ENCODE measurements at places on chromosomes 6 and 20.

DNA sequence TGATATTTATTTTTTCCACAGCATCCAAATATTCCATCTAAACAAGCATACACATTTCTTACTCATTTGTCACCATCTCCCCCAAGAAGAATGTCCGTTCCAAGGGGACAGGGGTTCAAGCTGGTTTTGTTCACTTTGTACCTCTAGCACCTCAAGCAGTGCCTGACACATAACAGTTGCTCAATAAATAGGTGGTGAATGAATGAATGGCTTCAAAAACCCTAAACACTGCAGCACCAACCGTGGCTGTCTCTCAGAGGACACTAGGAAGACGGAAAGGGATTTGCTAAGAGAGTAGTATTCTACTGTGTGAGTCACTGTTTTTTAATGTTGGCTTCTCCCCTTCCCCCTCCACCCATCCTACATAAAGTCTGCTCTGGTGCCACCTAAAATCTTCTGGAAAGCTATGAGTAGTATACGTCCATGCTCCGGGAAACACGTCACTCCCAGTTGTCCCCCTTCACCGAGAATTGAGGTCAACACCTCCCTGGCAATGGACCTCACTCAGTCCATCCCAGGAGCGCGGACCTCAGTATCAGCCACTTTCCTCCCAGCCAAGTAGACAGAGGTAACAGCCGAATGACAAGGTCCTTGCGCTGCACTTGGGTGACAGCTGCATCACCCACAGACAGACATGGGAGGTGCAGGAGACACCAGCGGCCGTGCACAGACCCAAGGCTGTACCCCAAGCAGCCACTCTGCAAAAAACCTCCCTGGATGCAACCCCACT, 107.4 kb downstream of the PREX1 start:
- no peak for DNase-seq

DNA sequence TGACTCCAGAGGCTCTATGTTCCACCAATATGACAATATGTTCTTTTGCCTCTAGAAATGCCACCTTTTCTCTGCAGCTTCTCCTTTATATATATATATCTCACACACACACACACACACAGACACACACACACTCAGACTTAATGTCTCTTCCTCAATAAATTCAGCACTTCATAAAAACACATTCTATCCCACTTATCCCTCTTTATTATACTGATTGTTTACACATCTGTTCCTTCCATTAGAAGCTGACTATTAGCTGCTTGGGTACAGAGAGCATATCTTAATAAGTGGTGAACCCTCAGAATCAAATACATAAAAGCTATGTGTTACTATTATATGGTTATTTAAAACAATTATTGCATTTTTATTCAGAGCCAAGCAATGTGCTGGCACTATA, 23.3 kb downstream of the NRSN1 start:
- no peak for DNase-seq

GRCh38 chr6:134821928-134822864, 127.7 kb downstream of the ALDH8A1 start:
- DNase-seq = no peak

- DNase-seq = no peak
Measured at GRCh38 chr6:99282479-99283062, 66.9 kb downstream of the FAXC start.

- DNase-seq = no peak
Measured at GRCh38 chr20:36352843-36353553, 46.9 kb downstream of the DLGAP4 start.

DNA sequence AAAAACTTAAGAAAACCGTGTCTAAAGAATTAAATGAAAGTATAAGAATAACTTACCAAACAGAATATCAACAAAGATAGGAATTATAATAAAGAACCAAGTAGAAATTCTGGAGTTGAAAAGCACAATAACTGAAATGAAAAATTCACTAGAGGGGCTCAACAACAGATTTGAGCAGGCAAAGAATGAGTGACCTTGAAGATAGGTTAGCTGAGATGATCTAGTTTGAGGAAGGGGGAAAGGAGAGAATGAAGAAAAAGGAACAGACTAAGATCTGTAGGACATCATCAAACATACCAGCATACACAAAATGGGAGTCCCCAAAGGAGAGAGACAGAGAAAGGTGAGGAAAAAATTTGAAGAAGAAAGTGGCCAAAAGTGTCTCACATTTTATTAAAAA, 37.7 kb upstream of the TULP1 start:
- DNase-seq = no peak

GRCh38 chr6:131419702-131420101, 153.3 kb upstream of the ARG1 start:
- DNase-seq = no peak

DNA sequence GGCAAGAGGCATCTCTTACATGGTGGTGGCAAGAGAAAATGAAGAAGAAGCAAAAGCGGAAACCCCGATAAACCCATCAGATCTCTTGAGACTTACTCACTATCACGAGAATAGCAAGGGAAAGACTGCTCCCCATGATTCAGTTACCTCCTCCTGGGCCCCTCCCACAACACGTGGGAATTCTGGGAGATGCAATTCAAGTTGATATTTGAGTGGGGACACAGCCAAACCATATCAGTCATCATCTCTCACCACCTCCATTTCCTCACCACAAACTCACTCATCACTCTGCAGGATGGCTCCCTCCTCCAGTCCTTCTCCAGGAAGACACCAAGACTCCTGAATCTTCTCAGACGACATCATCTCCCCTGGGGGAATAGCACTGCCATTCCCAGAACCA, 25.8 kb upstream of the SLC16A10 start:
- no peak for DNase-seq

- no peak for DNase-seq
Measured at GRCh38 chr20:39067526-39068216, 105.5 kb downstream of the DHX35 start.

GRCh38 chr6:158284007-158284875, 28.0 kb upstream of the TULP4 start:
- DNase-seq = peak; percentile 18

GRCh38 chr6:73506246-73506645, 14.6 kb downstream of the EEF1A1 start:
- DNase-seq = no peak

DNA sequence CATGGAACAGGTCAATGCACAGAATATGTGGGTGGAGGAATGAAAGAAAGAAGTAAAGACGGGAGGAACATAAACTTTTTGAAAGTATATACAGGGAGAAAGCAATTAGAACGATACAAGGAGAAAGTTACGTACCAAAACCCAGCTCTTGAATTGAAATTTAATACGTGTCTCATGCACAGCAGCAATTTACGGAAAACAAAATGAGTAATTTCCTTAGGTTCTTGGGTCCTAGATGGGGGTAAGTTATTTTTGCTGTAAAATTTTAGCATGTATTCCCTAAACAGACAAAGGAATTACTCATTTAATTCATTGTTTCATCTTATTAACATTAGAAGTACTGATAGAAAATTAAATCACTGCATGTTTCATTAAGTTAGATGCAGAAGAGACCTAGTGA, 75.8 kb downstream of the PDE10A start:
- DNase-seq = no peak

- DNase-seq = no peak
Measured at GRCh38 chr20:51458751-51459439, 83.6 kb downstream of the NFATC2 start.

- DNase-seq = no peak
Measured at GRCh38 chr6:34536251-34536958, 19.7 kb downstream of the SPDEF start.

GRCh38 chr20:61407561-61407960, 155.5 kb downstream of the CDH4 start:
- no peak for DNase-seq

- peak; percentile 70 for DNase-seq
Measured at GRCh38 chr20:24389686-24390085, 79.7 kb upstream of the SYNDIG1 start.

GRCh38 chr6:25536781-25537180, 115.2 kb upstream of the SCGN start:
- no peak for DNase-seq

DNA sequence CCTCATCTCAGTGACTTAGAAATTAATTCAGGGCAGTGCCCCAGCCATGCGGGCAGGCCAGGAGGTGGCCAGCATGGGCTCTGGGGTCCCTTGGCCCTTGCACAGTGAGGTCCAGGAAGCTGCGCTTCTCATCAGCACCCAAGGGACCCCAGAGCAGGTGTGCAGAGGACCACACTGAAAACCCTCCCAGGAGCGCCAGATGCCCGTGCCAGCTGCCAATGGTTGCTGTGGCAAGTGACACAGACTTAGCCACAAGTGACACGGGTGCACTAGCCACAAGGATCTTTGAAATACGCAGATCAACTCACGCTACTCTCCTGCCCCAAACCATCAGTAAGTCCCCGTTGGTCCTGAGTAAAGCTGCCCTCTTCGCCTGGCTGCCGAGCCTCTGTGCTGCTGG, 88.1 kb downstream of the ERMARD start:
- no peak for DNase-seq

- DNase-seq = no peak
Measured at GRCh38 chr6:155352811-155353210, 38.5 kb upstream of the TFB1M start.

- DNase-seq = no peak
Measured at GRCh38 chr6:133512410-133513016, 271.4 kb downstream of the EYA4 start.

DNA sequence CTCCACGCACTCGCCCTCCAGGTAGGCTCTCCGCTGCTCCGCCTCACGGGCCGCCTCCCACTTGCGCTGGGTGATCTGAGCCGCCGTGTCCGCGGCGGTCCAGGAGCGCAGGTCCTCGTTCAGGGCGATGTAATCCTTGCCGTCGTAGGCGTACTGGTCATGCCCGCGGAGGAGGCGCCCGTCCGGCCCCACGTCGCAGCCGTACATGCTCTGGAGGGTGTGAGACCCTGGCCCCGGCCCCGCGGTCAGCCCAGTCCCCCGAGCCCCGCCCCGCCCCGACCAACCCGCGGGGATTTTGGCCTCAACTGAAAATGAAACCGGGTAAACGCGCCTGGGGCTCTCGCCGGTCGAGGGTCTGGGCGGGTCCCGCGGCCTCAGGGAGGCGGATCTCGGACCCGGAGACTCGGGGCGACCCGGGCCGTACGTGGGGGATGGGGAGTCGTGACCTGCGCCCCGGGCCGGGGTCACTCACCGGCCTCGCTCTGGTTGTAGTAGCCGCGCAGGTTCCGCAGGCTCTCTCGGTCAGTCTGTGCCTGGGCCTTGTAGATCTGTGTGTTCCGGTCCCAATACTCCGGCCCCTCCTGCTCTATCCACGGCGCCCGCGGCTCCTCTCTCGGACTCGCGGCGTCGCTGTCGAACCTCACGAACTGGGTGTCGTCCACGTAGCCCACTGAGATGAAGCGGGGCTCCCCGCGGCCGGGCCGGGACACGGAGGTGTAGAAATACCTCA, 598 bp downstream of the HLA-B start:
- DNase-seq = no peak

DNA sequence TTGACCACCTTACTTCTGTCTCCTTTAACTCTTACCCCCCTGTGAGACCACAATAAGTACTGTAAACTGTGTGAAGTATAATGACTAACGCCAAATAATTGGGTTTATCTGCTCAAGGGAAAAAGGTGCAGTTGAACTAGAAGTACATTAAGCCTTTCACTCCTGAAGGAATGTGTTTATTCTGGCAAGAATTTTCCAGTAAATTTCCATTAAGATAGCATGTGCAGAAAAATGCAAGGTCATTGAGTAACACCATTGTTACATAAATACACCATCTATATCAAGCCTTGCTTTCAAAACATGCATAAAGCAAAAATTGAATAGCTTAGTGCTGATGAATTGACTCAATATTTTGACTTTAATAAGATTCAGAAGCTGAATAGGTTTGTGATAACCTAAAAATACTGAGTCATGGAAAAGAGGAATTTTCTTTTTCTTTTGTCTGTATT, 65.4 kb downstream of the ARHGAP18 start:
- no peak for DNase-seq

GRCh38 chr20:9276966-9277468, 208.1 kb downstream of the PLCB4 start:
- DNase-seq = no peak

- DNase-seq = no peak
Measured at GRCh38 chr6:34000281-34000680, 145.6 kb downstream of the GRM4 start.

DNA sequence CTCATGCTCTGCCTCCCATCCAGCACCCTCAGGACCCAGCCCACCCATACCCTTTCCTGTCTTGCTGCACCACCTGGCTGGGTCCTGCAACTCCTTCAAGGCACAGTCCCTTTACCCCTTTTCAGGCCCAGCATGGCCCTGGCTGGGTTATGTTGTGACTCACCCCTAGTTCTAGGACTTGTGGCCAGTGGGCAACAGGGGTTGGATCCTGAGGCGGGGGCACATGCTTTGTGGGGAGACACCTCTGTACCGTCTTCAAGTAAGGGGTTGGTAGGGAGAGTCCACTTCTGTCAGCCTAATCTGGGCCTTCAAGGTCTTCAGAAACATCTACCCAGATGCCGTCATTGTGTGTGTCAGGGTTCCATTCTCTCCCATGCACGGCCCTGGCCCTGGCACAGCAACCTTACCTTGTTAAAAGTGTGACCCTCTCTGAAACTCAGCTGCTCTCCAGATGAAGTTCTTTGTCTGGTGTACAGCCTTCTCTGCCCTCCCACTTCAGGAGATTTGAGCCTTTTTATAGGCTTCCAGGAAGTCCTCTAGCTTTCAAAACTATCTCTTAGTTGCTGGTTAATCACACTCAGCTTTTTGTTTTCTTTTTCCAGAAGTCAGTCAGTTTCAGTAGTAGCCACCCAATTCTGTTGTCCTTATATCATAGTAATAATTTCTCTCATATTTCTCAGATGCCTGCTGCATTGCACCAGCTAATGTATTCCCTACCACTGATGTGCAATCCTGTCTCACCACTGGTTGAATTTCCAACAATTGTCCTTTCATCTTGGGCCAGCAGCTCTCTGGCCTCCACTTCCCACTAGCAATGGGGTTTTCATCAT, 107.3 kb downstream of the NRN1 start:
- no peak for DNase-seq

- DNase-seq = no peak
Measured at GRCh38 chr6:168291450-168291849, 28.1 kb downstream of the DACT2 start.

GRCh38 chr6:153511896-153512496, 380.9 kb upstream of the RGS17 start:
- DNase-seq = no peak

DNA sequence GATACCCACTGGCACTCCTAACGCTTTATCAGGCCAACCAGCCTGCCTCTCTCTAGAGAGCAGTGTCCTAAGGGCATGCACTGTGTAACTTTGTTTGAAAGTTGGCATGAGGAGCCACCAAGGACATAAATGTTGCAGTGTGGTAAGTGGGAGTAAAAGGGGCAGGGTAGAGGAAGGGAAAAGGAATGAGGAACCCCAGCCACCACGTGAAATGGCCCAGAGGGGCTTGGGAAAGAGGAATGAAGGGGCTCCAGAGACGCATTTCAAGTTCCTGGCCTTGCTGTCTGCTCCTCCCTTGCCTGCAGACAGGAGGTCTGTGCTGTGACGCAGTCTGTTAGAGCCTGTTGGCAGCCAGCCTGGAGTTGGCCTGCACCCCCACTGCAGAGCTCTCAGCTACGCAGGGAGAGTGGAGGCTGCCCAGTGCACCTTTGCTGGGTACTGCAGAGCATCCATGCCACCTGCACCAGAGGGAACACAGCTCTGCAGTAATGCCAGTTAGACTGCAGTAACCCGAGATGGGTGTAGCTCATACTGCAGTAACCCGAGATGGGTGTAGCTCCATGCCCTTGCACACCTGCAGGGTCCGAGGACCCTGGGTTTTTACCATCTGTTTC, 86.8 kb upstream of the SNAP25 start:
- no peak for DNase-seq

GRCh38 chr20:64217539-64218221, 37.9 kb upstream of the PCMTD2 start:
- no peak for DNase-seq

- DNase-seq = no peak
Measured at GRCh38 chr6:147447835-147448611, 60.5 kb upstream of the SAMD5 start.

- DNase-seq = no peak
Measured at GRCh38 chr6:129346964-129347363, 363.0 kb downstream of the ARHGAP18 start.
